Endothelial cell of coronary artery (primary cell): ENCODE measurements at places on chromosomes 7 and 10. TPM values are rescaled to one million over a fixed set of nuclear protein-coding genes. Genes with fewer than 3 reads are reported as not detected.

ITIH5 gene
- 0.19 TPM in 1 of 2 replicates, not detected in the other for total RNA-seq

XRCC2 gene
- total RNA-seq, result 2.0 and 3.7 TPM in 2 replicates

MYO1G gene
- under 0.01 and 0.09 TPM in 2 replicates for total RNA-seq

CACNA2D1 gene
- 20.2 and 49.0 TPM in 2 replicates for total RNA-seq

GBX1 gene
- total RNA-seq, result not detected in 2 replicates

RNF32 gene
- total RNA-seq, result 0.18 and 0.19 TPM in 2 replicates
